T-helper 17 cell (primary cell): ENCODE measurements at places on chromosomes 12 and 14.

- no peak for DNase-seq
Measured at GRCh38 chr12:130102266-130102665, 60.0 kb upstream of the FZD10 start.

GRCh38 chr12:82242729-82243128, 115.5 kb downstream of the CCDC59 start:
- no peak for DNase-seq

GRCh38 chr14:36583893-36584811, 1.7 kb upstream of the NKX2-8 start:
- no peak for DNase-seq

DNA sequence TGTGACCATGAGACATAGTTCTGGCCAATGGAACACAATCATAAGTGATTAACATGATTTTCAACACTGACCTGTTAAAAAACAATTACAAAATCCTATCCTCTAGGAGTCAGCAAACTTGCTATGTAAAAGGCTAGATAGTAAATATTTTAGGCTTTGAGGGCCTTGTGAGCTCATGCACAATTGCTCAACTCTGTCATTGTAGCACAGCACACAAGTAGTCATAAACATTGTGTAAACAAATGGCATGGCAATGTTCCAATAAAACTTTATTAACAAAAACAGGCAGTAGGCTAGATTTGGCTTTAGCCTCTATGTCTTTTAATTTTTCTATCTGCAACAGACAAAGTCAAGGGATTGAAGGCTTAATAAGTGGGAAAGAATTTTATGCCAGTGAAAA, 350.7 kb downstream of the C12orf50 start:
- no peak for DNase-seq

GRCh38 chr12:50924439-50925341, 27.7 kb upstream of the HIGD1C start:
- DNase-seq, result no peak

DNA sequence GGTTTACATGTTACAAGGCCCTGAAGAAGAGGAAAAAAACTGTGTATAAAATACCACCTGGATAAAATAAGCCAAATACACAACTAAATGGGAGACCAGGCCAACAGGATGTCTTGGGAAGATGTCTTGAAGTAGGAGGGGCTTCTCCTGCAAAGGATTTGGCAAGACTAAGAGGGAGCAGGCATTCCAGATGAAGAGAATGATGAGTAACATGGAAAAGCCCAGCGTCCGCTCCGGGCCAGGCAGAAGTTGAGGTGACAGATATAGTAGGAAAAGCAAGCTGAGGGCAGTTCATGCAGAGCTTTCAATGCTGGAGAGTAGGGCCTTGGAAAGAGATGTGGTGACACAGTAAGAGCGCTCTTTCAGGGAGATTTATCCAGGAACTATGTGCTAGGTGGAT, 16.1 kb upstream of the EIF4B start:
- no peak for DNase-seq

DNA sequence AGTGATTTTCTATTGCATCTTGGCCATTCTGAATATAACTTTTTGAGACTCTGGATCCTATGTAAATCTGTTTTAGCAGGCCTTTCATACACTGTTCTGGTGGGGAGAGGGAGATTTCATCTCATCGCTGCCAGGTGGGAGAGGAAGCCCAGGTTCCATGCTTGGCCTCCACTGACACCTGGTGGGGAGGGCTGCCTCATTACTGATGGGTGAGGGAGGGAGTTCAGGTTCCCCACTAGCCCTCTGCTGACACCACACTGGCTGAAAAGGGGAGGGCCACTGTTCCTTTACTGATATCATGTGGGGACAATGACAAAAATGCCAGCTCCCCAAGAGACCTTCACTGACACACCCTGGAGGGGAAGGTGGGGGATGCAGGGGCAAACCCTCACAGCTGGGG, 2.4 kb upstream of the GALNT8 start:
- DNase-seq, result no peak

GRCh38 chr12:23659131-23659530, 290.3 kb downstream of the SOX5 start:
- no peak for DNase-seq

- DNase-seq, result no peak
Measured at GRCh38 chr12:3564411-3564810, 73.4 kb downstream of the PRMT8 start.

DNA sequence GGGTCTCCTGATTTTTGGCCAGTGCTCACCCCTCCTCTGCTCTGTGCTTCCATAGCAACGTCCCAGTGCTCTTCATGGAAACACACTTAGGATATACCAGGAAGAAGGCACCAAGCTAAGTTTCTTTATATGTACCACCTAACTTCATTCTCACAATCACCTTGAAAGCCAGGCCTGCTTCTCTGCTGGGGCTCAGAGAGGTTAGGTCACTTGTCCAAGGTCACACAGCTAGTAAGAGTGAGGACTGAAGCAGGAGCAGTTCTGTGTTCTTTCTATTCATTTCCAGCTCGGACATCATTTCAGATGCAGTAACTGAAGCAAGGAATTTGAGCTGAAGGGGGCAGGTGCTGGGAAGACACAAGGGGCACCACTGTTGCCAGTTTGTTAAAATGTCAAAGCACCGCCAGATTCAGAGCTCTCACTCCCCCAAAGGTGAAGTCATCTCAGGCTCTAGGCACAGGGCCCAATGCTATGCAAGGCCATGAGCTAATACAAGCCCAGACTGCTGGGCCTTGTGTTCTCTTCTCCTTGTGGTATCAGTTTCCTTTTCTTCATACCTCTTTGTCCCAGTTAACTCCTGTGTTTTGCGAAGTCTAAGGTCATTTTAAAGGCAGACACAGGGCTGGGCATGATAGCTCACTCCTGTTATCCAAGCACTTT, 19.7 kb upstream of the YY1 start:
- no peak for DNase-seq

DNA sequence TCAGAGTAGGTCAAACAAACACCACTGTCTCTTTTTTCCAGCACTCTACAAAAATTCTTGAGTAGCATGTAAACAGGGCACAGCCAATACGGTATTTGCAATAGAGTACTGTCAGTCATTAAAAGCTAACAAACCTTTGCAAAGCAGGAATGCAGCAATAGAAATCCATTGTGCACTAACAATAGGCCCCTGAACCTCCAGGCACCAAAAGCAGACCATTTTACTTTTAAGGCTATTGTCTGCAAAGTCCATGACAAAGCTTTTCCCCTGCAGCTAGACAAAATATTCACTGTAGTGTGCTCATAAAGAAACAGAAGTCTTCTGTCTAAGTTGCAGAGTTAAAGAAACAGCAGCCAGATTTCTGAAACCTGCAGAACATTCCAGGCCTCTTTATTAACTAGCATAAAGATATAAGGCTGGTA, 191.9 kb downstream of the SOX5 start:
- no peak for DNase-seq

DNA sequence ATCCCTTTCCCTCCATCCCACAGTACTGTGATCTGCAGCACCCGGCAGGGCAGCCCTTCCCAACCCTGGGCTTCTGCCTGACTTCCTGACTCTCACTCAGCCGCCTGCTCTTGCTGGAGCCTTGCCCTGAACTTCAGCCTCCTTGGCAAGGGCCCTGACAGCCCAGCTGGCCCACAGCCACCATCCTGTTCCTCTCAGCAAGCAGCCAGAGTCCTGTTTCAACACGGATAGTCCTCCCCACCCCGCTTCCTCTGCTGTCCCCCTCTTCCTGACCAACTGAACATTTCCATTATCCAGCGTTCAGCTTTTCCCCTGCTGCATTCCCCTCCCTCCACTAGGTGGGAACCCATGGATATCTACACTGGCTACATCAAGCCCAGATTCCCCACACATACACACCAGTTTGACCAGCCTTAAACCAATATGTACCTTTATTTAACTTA, 74.0 kb upstream of the MDM1 start:
- DNase-seq, result no peak

DNA sequence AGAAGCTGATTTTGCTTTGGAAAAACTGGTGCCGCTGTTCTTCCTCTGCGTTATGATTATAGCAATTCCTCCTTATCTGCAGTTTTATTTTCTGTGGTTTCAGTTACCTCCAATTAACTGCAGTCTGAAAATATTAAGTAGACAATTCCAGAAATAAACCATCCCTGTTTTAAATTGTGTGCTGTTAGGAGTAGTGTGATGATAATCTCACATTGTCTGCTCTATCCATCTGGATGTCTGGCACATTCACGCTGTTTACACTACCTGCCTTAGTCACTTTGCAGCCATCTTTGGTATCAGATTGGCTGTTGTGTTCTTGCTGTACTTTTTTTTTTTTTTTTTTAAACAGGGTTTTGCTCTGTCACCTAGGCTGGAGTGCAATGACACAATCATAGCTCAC, 141.0 kb downstream of the GRIP1 start:
- DNase-seq, result no peak

- DNase-seq, result no peak
Measured at GRCh38 chr12:114408471-114408885, 2.5 kb upstream of the TBX5 start.

DNA sequence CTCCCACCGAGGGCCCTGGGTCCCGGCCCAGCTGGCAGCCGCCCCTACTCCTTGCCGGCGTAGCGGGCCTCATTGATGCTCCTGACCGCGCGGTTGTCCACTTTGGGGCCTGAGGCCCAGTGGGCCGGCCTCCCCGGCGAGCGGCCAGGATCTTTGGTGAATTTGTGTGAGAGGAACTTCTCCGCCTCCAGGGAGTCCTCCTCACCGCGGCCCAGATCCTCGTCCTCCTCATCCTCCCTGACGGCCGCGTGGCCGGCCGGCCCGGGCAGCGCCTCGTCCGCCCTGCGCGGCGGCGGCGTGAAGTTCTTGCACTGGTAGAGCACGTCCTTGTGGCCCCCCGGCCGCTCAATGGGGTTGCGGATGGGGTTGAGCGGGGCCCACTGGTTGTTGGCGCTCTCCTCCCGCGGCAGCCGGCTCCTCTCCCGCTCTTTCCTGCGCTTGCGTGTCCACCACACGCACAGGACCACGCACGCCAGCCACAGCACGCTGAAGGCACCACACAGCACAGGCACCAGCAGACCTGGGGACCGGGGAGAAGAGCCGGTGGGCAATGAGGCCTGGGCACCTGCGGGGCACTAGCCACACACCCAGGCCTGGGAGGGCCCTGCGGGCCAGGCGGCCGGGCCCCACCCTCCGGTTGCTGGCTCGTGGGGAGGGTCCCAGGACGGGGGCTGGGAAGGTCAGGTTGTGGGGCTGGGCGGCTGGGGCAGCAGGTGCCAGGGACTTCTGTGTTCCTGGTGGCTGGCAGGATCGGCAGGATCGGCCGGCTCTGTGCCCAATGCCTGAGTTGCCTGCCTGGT, 25.7 kb downstream of the JAG2 start:
- DNase-seq, result peak; percentile 6

- no peak for DNase-seq
Measured at GRCh38 chr14:68939181-68939892, 39.8 kb downstream of the ACTN1 start.

GRCh38 chr12:4252601-4253000, 21.0 kb upstream of the CCND2 start:
- no peak for DNase-seq

GRCh38 chr12:92769124-92769901, 66.5 kb downstream of the PLEKHG7 start:
- no peak for DNase-seq

- DNase-seq, result no peak
Measured at GRCh38 chr14:105531088-105531893, 4.9 kb downstream of the TMEM121 start.

DNA sequence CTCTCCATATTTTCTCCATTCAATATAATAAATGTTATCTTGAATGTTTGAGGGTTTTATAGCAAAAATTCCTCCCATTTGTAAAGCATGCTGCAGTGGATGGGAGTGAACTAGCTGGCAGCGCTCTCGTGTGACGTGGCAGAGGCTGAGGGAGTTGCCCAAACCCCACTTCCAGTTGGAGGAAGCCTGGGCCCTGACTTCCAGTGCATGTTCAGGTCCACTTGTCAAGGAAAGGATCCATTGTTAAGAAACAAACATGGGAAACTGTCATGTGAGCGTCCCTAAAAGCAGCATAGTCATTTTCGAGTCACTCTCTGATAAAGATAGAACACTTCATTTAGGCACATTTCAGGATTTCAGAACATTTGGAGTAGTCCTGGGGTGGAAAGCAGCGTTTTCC, 116.6 kb downstream of the SLC25A47 start:
- no peak for DNase-seq

- DNase-seq, result no peak
Measured at GRCh38 chr14:65926935-65927700, 514.6 kb downstream of the FUT8 start.

- no peak for DNase-seq
Measured at GRCh38 chr14:99425272-99425681, 55.4 kb downstream of the SETD3 start.

DNA sequence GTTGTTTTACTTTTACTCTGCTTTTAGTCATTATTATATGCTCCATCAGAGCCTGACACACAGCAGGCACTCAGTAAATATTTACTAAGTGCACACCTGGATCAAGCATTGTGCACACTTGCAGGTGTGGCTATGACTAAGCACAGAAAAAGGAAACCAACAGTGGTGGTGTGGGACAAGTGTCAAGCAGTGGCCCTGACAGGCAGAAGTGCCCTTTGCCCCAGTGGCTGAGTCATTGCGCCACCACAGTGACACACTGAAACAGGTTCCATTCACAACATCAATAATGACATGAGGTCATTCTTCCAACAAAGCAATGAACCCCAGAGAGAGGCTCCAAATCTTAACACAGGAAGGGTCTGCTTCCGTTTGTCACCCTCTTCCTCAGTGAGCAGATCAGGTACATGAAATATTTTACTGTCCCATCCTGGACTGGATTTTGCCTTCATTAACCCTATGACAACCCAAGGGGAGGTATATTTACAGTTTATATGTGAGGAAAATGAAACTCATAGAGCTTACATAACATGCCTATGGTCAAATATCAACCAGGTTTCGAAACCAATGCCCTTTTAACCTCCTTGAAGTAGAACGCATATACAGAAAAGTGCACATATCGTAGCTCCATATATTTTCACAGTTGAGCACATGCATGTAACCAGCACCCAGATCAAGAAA, 82.6 kb upstream of the GTF2A1 start:
- no peak for DNase-seq

DNA sequence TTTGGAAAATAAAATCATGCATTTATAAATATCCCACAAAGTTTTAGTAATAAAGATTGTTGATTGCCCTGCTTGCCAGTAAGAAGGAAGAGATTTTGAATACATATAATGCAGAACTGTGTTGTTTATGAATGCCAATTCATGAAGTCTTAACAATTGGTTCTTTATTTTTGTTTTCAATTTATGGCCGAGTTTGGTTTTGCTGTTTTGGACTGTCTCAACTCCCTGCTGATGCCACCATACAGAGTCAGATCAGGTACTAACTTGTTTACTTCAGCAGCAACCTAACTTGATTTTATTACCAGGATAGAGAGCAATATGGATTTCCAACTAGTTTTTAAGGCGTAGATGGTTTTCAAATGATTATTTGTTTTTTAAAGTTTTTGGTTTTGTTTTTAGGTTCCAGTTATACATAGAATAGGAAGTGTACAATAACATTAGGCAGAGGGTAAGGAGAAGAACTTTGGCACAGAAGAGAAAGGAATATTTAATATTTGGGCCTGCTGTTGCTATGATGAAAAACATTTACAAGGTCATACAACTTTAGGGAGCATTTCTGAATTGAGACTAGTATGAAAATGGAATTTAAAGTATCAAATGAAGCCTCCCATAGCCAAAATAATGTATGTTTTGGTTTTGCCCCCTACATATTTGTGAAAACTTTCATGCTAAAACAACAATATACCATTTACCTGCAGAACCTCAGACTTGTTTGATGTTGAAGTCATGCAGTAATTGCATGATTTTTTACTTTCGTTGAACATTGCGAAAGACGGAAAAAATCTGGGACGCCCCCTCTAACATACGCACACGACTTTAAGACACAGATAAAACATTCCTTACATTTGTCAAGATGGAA, 904 bp upstream of the FAM177A1 start:
- DNase-seq, result no peak
